ENCODE measurements at places on chromosomes 4 and X. TPM values are rescaled to one million over a fixed set of nuclear protein-coding genes. Genes with fewer than 3 reads are reported as not detected.

The KIT gene
- total RNA-seq: 0.25 TPM

The RBMX2 gene
- total RNA-seq: 21.3 TPM

The LDB2 gene
- total RNA-seq: 39.4 TPM

The CT45A2 gene
- total RNA-seq: not detected

The F9 gene
- total RNA-seq: not detected

The TEC gene
- 0.84 TPM for total RNA-seq

The RENBP gene
- total RNA-seq: 7.6 TPM

The SPANXN3 gene
- total RNA-seq: not detected

The PCDH11X gene
- not detected for total RNA-seq

The DSPP gene
- total RNA-seq: not detected

The CCNB3 gene
- total RNA-seq: 0.10 TPM

The GPR119 gene
- not detected for total RNA-seq

The RGN gene
- total RNA-seq: 0.20 TPM

The NEUROG2 gene
- not detected for total RNA-seq

The HDAC8 gene
- 13.0 TPM for total RNA-seq

The DCX gene
- not detected for total RNA-seq

The MAGEE2 gene
- not detected for total RNA-seq

The FRMD7 gene
- total RNA-seq: not detected

The BEND2 gene
- total RNA-seq: not detected

The MAOB gene
- not detected for total RNA-seq

The IRF2 gene
- total RNA-seq: 28.1 TPM

The INTU gene
- total RNA-seq: 1.6 TPM

The NUDT11 gene
- total RNA-seq: 1.1 TPM

The MTTP gene
- total RNA-seq: not detected

The IL9R gene
- total RNA-seq: not detected

The SOD3 gene
- total RNA-seq: 0.07 TPM

The SYP gene
- total RNA-seq: 0.27 TPM

The HMX1 gene
- total RNA-seq: not detected

The BEX5 gene
- total RNA-seq: 3.5 TPM
